ENCODE measurements at places on chromosomes 3 and 15.

DNA sequence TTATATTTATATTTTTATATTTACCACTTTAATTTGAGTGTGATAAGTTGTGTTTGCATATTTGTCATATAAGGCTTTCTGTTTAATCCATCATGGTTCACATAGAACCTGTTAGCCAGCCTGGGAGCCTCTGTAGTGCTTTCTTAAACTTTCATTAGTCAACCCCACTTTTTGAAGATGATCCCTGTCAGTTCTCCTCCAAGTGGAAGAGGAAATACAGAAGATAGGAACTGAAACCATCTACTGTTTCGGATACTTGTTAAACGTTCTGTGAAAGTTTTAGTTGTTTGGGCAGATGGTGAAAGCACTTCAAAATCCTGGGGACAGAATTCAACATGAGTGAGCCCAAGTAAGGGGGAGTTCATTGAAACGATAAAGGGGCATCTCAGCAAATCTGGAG, 4.6 kb upstream of the SAMMSON start:
- no peak for DNase-seq

DNA sequence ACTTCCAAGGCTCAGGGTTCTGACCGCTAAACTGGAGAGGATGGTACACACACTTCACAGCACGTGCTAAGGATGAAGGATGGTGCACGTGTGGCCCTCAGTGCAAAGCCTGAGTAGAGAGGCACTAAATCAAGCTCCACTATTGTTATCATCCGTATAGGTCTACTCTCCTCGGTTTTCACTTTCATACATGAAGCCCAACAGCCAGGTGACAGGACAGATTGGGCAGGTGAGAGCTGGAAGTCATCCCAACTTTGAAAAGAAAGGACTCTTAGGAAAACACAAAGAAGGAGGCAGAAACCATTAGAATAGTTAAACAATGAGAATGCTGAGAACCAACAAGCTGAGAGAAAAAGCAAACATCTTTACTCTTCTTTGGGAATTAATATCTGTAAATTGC, 21.1 kb downstream of the MAGI1 start:
- DNase-seq = no peak

DNA sequence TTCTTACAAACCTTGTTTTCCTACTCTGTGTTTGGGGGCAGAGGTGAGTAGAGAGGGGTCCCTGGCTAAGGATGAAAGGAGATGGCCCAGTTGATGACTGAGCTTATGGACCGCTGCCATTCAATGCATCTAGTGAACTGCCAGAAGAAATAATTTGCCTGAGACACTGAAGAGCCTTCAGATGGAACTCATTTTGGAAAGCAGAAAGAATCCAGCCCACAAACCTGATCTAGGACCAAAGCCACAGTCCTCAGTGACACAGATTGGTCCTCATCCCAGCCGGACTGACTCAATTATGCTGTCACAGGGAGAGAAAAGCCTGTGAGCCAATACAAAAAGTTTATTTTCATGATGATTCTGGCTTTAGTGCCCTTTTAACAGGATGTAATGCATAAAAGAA, 82.7 kb downstream of the CD47 start:
- DNase-seq = no peak

- DNase-seq = no peak
Measured at GRCh38 chr3:30713885-30714503, 107.6 kb downstream of the TGFBR2 start.

DNA sequence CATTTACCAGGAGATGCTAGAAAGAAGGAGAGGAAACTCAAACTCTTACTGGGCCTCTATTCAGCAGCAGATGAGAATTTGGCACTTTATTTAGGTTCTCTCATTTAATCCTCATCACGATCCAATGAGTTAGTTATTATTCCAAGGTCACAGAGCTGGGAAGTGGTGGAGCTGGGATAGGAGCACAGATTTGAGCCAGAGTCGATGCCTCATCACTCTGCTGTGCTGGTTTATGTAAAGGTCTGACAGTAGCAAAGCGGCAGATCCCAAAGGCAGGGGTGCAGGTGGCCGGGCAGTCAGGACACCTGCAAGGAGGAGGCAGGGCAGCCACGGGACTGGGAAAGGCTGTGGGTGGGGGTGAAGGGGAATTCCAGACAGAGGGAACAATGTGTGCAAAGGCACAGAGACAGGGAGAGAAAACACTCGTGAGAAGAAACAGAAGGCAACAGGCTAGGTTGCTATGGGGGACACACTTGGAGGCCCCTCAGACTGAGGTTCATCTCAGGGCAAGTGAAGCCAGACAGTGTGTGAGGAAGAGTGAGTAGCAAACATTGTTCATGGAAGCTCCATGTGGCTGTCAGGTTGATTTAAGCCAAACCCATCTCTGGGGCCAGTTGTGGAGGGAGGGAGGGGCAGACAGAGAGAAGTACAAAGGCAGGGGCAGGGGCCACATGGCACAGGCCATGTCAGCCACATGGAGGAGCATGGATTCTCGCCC, 26.8 kb downstream of the RAB6B start:
- DNase-seq = no peak

- DNase-seq = no peak
Measured at GRCh38 chr3:10514407-10515069, 9.2 kb upstream of the ATP2B2 start.

Measured in stimulated activated CD8-positive, alpha-beta memory T cell treated with anti-CD3 and anti-CD28 coated beads, Interleukin-12 subunit alpha, Interleukin-12 subunit beta, amount 100 ng/mL, for 4 hours (primary cell).